ENCODE measurements at places on chromosomes 1 and 21.

- no peak for DNase-seq
Measured at GRCh38 chr21:40257342-40257741, 390.1 kb downstream of the PCP4 start.

DNA sequence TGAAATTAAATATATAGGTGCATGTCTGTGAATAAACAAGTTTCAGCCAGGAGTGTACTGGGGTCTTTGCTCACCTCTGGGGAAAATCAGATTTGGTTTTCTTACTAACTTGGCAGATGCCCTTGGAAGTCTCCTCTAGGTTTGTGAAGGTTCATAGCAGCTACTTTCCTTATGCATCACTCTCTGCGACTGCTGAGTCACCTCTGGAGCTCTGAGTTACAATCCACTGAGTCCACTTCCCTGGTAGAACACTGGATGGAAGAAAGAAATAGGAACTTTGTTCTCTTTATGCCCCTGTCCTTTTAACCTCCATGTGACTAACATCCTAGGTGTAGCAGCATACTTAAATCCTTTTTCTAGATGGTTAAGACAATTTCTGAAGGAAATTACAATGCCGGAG is 4.4 kb upstream of the FASLG start:
- DNase-seq: peak; percentile 73

DNA sequence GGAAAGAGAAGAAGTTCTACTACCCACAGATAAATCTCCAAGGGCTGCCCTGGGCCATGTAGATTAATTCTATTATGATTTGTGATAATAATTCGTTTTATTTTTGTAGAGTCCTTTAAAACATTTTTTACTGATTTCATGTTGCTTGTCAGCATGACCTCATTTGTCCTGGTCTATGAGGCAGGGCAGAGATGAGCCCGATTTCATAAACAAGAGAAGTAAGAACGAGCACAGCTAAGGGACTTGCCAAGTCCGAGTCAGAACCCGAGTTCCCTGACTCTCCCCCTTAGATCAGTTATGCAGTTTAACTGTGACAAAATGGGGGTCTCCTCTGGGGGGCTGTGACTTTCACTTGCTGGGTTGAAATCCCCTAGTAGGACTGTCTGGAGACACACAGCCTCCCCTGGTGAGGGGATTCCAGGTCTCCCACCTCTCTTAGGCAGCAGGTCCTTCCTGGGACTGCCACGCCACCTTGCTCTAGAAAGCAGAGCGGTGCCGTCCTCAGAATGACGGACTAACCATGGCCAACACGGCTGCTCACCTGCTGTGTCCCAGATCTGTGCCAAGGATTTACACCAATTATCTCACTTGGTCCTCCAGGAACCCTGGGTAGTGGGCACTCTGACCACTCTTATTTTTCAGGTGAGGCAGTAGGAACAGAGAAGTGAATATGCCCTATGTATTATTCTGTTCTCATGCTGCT is 31.0 kb upstream of the SOX13 start:
- peak; percentile 55 for DNase-seq

GRCh38 chr1:214380396-214380795 is 99.4 kb downstream of the SMYD2 start:
- DNase-seq: no peak
